Right atrium auricular region (tissue), 2 donors: ENCODE measurements at places on chromosomes 7 and 10. TPM values are rescaled to one million over a fixed set of nuclear protein-coding genes. Genes with fewer than 3 reads are reported as not detected.

Gene PDK4
- total RNA-seq = 337 TPM

Gene SGMS1
- total RNA-seq = 35.9 TPM

Gene METTL27
- 0.39 TPM for total RNA-seq

Gene METTL2B
- total RNA-seq = 13.3 TPM

Gene KLF14
- not detected for total RNA-seq

Gene PLAC9
- total RNA-seq = 36.3 TPM

Gene SFR1
- total RNA-seq = 5.3 TPM

Gene AZGP1
- 46.5 TPM for total RNA-seq

Gene SYT15
- total RNA-seq = 2.7 TPM

Gene WEE2
- total RNA-seq = not detected

Gene TSC22D4
- 26.2 TPM for total RNA-seq

Gene NPSR1
- total RNA-seq = not detected

Gene ANTXRL
- not detected for total RNA-seq

Gene COA1
- total RNA-seq = 53.6 TPM

Gene VSTM2A
- total RNA-seq = not detected

Gene MYL7
- 17,339 TPM for total RNA-seq

Gene FASTK
- total RNA-seq = 85.9 TPM

Gene PNLIP
- total RNA-seq = not detected
